Right lung (tissue), 10 donors: ENCODE measurements at places on chromosomes 6 and 20. TPM values are rescaled to one million over a fixed set of nuclear protein-coding genes. Genes with fewer than 3 reads are reported as not detected.

GRCh38 chr20:58708246-58708931, 15.8 kb downstream of the NPEPL1 start:
- no peak for DNase-seq

- DNase-seq: no peak
Observed at GRCh38 chr20:8368670-8369069, 236.6 kb downstream of the PLCB1 start.

DNA sequence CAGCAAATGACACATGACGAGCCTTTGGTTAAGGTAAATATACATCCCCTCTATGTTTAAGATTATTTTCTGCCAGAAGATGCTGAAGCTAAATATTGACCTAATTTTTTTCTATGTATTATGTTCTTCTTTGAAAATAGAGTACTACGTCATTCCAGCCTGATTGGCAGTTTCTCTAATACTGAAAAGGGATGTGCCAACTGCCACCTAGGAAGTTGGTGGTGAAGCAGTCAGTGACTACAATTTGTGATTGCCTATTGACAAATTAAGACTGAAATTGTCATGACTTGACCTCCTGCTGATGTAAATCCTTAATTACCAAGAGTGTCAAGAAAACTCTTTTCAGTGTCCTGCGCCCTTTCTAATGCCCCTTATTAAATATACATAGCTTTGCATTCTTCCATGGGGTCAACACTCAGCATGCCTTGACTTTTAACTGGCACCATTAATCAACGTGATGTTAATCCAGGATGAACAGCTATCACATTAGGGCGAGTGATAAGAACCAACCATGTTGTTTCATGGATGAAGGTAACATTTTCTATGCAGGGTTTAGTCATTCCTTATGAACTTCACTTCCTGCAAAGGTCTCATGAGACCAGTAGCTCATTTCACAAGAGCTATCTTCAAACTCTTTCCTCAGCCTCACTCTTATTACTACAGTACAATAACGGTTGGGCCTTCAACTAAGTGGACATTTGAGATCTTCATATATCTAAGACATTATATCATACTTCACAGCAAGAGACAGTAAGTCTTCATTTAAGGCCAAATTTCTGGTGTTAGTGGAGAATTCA, 22.5 kb upstream of the SGK1 start:
- no peak for DNase-seq

Gene CD109
- polyA plus RNA-seq: 24.7 TPM

GRCh38 chr6:1313384-1313766, 1.5 kb downstream of the FOXQ1 start:
- no peak for DNase-seq

- DNase-seq: no peak
Observed at GRCh38 chr20:59022754-59023153, 3.5 kb downstream of the TUBB1 start.

- no peak for DNase-seq
Observed at GRCh38 chr6:35960187-35960586, 39.3 kb upstream of the SRPK1 start.

- no peak for DNase-seq
Observed at GRCh38 chr6:7803214-7803613, 77.3 kb downstream of the BMP6 start.

Gene SLC35D3
- polyA plus RNA-seq: 1.1 TPM

Gene TPMT
- 13.7 TPM for polyA plus RNA-seq

Gene CASS4
- 24.1 TPM for polyA plus RNA-seq

GRCh38 chr6:79586548-79586947, 44.6 kb upstream of the SH3BGRL2 start:
- no peak for DNase-seq

DNA sequence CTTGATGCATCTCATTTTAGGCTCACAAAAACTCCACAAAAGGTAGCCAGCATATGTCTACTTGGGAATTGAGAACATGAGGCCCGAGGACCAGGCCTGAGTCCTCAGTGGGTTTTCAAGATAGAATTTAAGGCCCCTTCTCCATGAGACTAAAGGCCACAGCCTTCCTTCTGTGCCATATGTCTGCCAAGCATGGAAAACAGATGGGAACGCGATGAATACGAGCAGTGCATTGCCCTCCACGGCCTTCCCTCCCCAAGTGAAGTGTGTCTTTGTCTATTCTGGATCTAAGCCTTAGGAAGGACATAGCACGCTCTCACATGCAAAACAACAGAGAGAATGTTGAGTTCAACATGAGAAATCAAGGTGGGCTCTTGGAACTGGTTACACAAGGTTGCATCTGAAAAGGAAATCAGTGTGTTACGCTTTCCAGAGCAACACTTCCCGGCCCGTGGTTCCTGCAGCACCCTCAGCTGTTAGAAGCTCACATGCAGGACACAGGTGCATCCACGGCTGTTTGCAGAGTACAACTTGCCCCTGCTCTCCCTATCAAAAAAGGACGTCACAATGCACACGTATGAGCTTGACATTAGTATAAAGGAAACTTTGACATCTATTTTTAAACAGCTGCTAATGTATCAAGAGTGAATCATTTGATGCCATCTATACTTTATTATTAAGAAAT, 229.9 kb downstream of the NRN1 start:
- no peak for DNase-seq

DNA sequence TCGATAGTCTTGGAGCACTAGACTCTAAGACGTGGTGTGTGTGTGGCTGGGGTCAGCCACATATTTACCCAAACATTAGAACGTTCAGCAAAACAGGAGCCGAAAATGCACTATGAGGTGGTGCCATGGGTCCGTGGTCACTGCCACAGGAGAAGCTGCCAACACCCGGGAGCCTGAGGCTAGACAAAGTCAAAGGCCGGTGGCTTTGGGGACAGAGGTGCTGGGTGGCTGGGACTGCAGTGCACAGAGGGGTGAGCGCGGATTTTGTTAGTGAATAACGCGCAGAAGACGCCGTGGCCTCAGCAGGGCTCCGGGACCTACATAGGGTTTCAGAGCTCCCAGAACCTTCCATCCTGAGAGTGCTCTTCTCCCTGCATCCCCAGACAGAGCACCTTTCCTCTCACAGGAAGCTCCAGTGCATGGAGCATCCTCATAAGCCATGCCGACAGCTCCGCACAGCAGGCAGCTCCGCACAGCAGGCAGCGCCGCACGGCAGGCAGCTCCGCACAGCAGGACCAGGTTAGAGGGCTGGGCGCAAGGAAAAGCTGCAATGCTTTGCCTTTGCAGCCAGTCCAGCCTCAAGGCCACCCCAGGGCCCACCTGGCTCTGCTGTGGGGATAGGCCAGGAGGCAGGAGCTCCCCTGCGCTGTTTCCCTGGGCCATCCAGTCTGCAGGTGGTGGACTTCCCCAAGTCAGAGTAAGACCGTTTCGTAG, 304.1 kb downstream of the TAF4 start:
- no peak for DNase-seq

DNA sequence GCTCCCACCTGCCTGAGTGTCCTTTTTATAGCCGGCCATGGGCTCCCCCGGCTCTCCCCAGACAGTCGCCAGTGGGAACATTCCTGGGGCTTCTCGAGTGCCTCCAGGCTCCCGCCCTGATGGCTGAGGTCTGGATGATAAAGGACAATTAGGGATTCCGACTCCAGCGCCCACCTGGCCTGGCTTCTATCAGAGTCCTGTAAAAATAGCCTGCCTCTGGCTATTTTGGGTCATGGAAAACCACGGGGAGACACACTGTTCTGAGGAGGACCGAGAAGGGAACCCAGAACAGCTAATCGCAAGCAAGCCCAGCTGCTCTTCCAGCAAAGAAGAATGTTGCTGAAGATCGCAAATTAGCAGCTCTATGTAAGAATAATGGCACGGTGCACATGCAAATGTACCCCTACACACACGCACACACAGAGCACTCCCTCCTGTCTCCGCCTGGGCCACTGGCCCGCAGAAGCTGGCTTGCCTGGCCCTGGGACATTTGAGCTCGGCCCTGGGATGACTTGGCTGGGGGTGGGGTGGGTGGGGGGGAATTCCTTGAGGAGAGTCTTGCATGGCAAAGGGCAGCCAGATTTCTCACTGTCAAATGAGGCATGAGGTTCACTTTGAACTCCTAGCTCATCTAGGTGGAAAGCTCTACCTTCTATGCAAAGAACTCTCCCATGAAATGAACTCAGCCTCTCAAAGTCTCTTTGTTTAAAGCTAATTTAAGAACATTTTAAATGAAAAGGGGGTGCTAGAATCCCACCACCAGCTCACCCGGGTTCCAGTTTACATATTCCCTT, 55.3 kb downstream of the CTCFL start:
- no peak for DNase-seq

DNA sequence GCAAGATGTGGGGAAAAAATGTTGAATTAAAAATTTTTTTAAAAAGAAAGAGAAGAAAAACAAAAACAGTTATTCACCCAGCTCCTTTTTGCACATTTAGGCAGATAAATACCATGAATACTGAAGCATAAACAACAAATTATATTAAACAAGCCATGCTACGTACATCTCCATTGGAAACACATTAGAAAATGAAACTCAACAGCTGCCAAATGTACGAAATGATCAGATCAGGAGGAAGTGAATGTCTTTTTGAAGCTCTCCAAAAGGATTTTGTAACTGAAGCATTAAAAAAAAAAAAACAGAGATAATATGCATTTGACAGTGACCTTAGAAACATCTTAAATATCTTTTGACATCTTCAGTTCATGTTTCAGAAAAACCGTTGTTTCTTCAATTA, 56.7 kb downstream of the CD83 start:
- peak; percentile 18 for DNase-seq

- no peak for DNase-seq
Observed at GRCh38 chr6:31701666-31702404, 1.3 kb downstream of the ABHD16A start.

GRCh38 chr6:154995254-154996015, at the start of gene TIAM2:
Gene TIAM2 (plus strand): TSS chr6:154995315. CDS start chr6:155129224, 133,909 bp downstream.
- peak; percentile 44 for DNase-seq

GRCh38 chr6:15443119-15443830, 197.4 kb downstream of the JARID2 start:
- no peak for DNase-seq

- no peak for DNase-seq
Observed at GRCh38 chr6:26088344-26088743, 1.1 kb downstream of the HFE start.

DNA sequence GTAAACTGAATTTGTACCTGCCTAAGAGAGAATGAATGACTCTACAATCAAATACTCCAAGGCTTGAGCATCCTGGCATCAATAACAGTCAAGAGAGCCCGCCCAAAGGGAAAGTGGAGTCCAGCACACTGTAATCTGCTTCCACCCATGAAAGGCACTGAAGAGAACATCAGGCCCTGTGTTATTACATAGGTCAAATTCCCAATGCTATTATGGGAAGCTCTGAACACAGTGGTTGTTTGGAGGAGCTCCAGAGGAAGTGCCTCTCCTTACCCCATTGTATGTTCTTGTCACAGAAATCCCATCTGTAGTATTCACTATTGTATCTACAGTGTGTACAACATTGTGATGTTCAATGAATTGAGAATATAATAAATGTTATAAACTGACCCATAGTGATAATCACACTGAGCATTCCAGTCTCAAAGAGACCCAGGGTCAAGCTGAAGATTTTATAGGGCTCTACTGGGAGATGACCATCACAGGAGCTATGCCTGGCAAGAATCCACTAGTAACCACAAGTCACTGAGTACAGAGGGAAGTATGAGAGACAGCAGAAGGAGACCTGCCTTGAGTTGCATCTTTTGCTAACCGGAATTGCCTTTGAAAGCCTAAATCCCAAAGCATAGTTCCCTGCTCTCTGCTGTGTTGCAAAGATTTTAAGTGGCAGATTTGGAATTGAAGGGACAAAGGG, 446.7 kb downstream of the GJA1 start:
- DNase-seq: no peak

Gene EEF1A2
- polyA plus RNA-seq: 0.61 TPM

DNA sequence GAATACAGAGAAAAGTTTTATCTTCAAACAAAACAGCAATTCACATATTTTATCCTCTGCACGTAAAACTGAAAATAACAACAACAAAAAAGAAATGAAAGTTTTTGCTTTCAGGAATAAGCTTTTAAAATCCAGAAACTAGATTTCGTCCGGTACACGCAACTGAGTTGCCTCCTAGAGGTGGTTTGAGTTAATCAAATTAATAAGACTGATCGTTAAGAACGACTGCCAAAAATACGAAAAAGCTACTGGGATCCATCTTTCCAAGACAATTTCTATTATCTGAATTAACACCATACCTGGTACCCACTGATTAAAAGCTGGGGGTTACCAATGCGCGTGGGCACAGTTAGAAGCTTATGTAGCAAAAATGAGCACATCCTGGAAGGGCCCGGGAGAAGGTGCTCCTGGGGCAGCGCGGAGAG, 669 bp downstream of the PDCD2 start:
- DNase-seq: no peak

- no peak for DNase-seq
Observed at GRCh38 chr6:134421501-134421900, 103.6 kb upstream of the SGK1 start.

GRCh38 chr6:85435851-85436250, 14.0 kb upstream of the NT5E start:
- no peak for DNase-seq
